ENCODE measurements at places on chromosomes 2 and 18.

- DNase-seq = no peak
Measured at GRCh38 chr2:69789175-69789721, 40.2 kb upstream of the GMCL1 start.

DNA sequence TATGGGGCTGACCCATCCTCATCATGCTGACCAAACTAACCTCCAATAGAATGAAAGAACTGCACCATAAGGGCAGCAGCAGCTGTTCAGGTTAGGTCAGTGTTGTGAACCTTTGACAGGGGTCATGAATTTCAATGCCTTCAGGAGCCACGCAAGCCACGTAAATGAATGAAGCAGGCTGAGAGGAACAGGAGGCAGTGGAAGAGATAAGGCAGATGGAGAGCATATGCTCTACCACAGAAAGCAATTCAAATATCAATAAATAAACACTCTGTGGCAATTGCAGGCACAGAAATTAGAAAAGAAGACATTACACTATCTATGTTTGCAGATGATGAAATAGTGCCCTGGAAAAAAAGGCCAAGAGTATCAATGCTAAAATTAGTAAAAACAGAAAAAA lies 56.3 kb downstream of the SCG2 start:
- no peak for DNase-seq

DNA sequence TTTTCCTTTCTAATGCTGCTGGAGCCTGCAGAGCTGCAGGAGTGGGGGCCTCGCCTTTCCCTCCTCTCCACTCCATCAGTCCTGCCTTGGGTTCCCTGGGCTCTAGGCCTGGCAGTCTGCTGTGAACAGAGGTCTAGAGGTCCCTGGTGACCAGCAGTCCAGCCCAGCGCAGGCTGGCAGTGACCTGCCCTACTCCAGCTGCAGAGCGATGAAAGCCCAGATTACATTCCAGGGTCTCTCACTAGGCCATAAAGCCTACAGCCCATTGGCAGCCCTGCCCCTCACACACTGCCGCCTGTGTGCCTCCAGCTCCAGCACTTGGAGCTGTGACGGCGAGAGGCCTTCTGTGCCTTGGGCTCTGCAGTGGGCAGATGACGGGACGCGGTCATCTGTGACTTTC lies 14.8 kb upstream of the MAL start:
- DNase-seq = no peak

- DNase-seq = no peak
Measured at GRCh38 chr2:165697748-165698443, 96.2 kb downstream of the GALNT3 start.

DNA sequence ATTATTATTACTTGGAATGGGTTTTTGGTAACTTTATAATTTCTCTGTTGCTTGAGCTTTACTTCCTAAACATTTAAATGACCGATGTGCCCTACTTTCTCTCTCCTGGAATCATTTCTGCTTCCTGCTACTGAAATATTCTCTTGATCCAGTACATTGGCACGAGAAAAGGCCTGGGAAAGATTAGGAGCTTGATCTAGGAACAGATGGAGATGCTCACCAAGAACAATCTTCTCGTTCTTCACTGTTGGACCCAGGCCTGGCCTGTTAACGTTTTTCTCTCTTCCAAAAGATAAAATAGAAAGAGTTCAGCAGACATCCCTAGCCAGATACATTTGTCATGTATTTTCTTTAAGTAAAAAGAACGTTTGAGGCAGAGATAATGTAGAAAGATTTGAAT lies 1356.8 kb upstream of the CRIM1 start:
- DNase-seq = no peak

- DNase-seq = no peak
Measured at GRCh38 chr2:37458133-37458532, 113.7 kb downstream of the QPCT start.

GRCh38 chr2:120075545-120075944 lies 62.7 kb downstream of the EPB41L5 start:
- no peak for DNase-seq

- no peak for DNase-seq
Measured at GRCh38 chr2:66470199-66470598, 35.3 kb downstream of the MEIS1 start.

DNA sequence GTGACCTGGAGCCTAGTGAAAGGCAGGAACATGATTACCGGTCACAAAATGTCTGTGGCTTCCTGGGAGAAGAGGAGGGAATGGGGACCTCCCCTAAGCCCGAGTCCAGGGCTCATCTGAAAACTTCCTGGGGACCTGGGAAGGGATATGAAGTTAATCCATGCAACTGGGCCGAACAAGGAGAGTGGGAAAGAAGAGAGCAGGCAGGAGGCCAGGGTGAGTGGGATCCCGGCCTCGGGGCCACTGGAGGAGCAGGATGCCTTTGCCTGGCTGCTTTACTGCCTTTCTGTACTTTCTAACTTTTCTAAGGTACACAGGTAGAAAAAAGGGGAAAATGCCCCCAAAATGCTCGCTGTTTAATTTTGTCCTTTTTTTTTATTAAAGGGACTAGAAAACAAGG lies 43.4 kb upstream of the MAL start:
- no peak for DNase-seq

DNA sequence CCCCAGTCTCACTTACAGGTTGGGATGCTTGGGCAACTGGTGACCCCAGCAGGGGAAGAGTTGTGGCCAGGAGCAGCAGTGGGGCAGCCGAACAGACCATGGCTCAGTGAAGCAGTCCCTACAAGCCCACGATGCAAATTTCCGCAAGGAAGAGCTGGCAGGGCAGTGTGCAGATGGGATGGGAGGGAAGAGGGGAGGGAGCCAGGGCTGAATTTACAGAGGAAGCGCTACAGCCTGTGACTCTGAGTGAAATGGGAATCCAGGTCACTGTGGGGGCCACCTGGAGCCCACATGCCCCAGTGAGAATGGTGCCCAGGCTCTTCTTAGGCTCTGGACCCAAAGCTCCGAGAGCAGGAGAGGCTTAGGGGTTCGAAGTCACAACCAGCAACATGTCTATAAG lies 27.0 kb upstream of the SELENOI start:
- DNase-seq = peak; percentile 34

- no peak for DNase-seq
Measured at GRCh38 chr2:202933139-202933510, 21.1 kb downstream of the CARF start.

DNA sequence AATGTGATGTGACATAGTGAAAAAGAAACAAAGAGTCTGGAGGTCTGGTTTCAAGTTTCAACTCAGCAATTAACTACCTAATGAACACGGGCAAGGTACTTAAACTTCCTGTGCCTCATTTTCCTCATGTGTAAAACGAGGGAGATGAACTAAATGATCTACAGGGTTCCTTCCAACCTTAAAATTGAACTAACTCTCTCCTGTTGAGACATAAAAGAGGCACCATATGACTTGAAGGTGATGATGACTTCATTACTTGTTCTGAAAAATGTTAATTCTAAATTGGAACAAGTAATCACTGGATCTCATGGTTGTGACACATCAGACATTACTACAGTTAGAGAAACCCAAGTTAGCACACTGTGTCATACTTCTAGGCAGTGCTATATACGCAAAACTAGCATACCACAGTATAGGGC lies 8.9 kb upstream of the REL start:
- DNase-seq = no peak

GRCh38 chr2:69180974-69181373 lies 168.0 kb downstream of the ANTXR1 start:
- DNase-seq = no peak
